ENCODE measurements at places on chromosomes 12 and 14.

- peak; percentile 45 for DNase-seq
These were observed 52.0 kb downstream of the PEBP1 start for GRCh38 chr12:118187751-118188435.

- DNase-seq = no peak
These were observed 58.3 kb upstream of the FRMD6 start for GRCh38 chr14:51593397-51593796.

- DNase-seq = no peak
These were observed 41.6 kb downstream of the NFKBIA start for GRCh38 chr14:35362911-35363374.

DNA sequence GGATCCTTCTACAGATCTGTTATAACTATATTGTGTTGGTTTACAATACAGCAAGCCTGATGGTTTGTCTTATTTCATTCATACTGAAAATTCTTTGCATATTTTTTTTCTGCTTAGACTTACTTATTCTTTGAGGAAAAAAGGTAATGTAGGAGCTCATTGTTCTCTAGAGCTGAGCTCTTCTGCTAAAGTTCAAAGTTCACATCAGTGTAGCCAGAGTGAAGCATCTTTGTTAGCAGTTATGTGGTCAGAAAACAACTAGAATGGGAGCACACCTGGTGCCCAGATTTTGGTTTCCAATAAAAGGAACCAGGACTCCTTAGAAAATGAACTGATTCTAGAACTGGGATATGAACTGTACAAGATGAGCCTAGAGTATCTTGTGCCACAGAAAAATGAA lies 10.3 kb downstream of the GPX2 start:
- no peak for DNase-seq

DNA sequence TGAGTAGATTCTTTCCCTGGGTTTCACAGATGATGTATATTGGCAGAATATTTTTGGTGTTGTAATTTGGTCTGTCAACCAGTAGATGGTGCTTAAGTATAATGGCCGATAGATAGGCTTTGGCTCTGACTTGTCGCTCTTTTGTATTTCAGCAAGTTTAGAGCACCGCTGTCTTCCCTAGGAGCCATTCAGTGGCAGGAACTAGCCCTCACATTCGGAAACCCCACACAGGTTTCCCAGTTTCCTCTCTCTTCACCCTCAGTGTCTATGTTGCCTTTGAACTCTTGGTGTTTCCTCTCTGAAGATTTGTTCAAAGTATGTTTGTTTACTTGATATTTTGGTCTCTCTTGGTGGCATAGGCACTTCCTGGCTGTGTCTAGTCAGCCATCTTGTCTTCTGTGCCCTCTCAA lies 102.2 kb downstream of the GPHN start:
- DNase-seq = no peak

GRCh38 chr14:73258845-73259611 lies 21.7 kb downstream of the PAPLN start:
- DNase-seq = no peak

GRCh38 chr14:61706096-61706690 lies 10.9 kb downstream of the HIF1A start:
- no peak for DNase-seq

DNA sequence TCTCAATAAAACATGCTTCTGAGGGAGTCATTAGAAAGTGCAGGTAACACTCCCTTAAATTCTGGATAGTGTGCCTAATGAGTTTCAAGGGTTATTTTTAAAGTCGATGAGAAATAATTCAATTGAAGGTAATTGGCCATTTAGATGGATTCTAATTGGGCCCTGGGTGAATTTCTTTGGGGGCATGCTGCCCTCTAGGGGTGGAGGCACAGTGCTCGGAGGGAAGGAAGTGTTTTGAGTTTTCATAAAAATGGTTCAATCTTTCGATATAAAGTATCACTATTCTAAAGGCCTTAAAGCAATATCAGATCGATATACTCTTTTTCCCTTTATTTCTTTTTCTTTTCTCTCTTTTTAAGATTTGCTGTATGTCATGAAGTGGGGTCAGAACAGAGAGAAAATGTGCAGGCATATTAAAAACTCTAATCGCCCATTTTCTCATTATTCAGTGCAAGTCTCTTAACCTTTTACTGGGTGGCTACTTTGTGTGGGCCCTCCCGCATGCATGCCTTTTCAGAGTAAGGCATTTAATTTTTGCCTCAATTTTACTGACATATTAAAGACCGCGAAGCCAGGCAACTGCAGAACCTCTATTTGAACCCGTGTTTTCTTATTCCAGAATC lies 25.5 kb downstream of the NKX2-8 start:
- DNase-seq = peak; percentile 13

DNA sequence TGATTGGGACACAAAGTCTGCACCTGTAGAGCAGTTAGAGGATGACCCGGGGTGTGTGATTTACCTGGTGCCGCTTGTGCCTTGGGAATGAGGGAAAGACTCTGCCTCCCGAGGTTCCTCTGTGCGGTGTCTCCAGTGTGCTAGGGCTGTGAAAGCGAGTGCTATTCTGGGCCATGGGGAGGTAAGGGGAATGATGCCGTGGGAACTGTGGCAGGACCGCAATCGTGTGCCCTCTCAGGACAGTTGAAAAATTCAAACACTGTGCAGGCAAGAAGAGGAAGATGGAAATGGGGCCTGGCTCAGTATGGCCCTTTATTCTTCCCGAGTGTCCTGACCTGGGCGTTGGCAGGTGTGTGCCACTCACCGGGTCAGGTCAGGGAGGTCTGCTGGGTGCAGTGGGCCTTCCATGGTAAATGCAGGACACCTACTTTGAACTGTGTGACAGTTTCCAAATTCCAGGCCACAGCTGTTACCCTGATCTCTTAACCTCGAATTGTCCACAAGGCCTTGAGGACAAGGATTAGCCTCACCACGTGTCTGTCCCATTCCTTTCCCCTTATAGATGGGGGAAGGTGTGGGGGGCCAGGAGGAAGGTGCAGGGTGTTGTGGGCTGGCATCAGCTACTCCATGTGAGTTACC lies 1.4 kb downstream of the SIVA1 start:
- DNase-seq = no peak

- peak; percentile 96 for DNase-seq
These were observed 21.3 kb upstream of the CD27 start for GRCh38 chr12:6423267-6424007.

- DNase-seq = no peak
These were observed 13.1 kb downstream of the SLC39A5 start for GRCh38 chr12:56242986-56243385.

GRCh38 chr14:89351516-89352404 lies 65.3 kb downstream of the FOXN3 start:
- DNase-seq = peak; percentile 33

GRCh38 chr14:52064174-52064573 lies 4.7 kb downstream of the NID2 start:
- DNase-seq = no peak

GRCh38 chr14:22448035-22448904 lies 140.8 kb downstream of the DAD1 start:
- DNase-seq = no peak

GRCh38 chr12:121611306-121611705 lies 15.0 kb upstream of the ORAI1 start:
- no peak for DNase-seq

DNA sequence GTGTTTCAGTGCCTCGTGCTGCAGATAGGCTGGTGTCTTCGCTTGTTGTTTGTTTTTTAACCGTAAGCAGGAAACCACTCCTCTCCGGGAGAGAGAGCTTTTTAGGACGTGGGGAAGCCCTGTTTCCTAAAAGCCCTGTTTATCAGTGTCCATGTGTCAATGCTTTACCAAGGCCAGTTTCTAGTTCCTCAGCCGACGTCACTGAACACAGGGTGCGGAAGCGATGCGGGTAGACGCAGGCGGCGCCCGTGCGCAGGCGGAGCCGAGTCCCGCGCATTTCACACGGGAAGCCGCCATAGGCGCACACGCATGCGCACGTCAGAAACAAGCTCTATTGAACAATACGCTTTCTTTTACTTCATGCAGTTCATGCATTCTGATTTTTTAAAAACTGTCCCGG lies 79.8 kb downstream of the GLT1D1 start:
- DNase-seq = no peak

DNA sequence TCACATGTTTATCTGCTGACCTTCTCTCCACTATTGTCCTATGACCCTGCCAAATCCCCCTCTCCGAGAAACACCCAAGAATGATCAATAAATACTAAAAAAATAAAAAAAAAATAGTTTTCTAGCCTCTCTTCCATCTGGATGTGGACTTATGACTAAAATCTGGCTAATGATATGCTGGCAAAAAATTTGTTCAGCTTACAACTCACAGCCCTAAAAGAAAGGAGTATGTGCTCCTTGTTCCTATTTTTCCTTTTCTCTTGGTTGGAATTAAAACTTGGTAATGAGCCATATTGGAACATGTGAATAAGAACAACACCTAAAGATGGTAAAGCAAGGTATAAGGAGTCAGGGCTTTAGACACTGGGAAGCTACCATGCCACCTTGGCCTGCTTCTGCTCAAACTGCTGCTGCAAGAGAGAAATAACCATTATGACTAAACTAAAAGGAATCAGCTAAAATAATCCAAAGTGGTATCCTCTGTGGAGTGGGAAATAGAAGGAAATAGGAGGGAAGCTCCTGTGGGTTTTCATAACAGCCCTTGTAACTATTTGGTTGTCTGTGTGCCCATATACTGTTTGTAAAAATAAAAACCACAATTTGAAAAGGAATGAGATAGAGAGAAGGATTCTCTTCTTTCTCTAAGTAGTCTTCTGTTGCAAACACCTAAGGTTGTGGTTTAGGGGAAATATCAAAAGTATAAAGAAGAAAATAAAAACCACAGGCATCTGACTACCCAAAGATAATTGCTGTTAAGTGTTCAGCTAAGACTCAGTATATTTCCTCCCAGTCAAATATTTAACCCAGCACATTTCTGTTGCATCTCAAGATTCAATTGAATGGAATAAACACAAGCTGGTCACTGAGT lies 53.8 kb downstream of the SDR9C7 start:
- peak; percentile 17 for DNase-seq

GRCh38 chr12:132502149-132502881 lies 12.4 kb downstream of the FBRSL1 start:
- no peak for DNase-seq

GRCh38 chr12:29609431-29610215 lies 112.1 kb upstream of the OVCH1 start:
- DNase-seq = peak; percentile 72

DNA sequence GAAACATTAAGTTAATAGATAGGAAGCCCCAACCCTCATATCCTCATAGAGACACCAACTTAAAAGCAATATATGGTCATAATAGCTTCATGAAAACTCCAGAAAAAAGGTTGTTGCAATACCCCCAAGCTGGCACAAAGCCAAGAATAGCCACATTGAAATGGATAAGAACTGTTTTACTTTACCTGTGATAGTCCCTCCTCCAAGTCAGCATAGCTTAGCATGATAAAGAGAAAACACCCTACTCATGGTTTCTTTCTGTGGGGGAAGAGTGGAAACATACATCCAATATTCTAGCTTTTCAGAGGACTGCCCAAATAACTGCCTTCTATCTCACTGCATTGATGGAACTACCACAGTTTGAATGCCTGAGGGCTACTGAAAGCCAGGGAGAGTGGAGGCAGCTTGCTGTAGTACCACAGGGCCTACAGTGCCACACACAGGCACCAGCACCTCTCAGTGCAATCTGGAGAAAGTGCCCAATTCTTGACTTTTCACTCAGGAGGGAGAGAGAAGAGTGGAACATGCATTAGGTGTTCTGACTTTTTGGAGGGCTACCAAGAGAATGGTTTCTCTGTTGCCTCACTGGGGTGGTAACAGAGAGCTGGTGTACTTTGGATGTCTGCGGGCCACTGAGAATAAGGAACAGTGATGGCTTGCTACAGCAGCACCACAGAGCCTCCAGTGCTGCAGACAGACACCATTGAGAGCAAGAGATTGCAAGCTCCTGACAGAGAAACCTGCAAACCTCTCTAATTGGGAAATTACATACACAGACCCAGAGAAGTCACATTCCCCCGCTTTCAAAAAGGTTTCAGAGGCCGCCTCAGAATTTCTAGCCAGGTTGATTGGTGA lies 157.1 kb upstream of the GARIN2 start:
- no peak for DNase-seq

- DNase-seq = no peak
These were observed 10.3 kb downstream of the NAB2 start for GRCh38 chr12:57099047-57099714.

DNA sequence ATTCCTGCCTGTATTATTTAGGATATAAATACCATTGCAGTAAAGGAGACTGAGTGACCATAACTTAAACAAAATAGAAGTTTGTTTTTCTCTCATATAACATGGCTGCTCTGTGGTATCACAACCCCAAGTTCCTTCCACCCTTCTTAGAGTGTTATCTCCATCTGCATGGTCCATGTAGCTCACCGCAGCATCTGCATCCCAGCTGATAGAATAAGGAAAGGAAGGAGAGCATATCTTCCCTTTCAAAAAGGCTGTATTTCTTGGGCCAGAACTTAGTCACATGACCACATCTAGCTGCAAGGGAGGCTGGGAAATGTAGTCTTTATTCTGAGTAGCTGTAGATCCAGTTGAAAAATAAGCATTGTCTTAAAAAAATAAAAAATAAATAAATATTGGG lies 184.8 kb upstream of the NUDT4 start:
- DNase-seq = no peak

- no peak for DNase-seq
These were observed 35.3 kb downstream of the MAP1LC3B2 start for GRCh38 chr12:116594325-116595038.

- no peak for DNase-seq
These were observed 4.1 kb downstream of the TRHDE start for GRCh38 chr12:72276181-72276805.

- no peak for DNase-seq
These were observed at the start of gene FITM1 for GRCh38 chr14:24130380-24130716. Gene FITM1 (plus strand): TSS chr14:24130659. CDS start chr14:24131564, 905 bp downstream.

- no peak for DNase-seq
These were observed 254.0 kb downstream of the ANO6 start for GRCh38 chr12:45469902-45470301.

- no peak for DNase-seq
These were observed 23.3 kb upstream of the NEK9 start for GRCh38 chr14:75150150-75150549.

GRCh38 chr12:107929436-107929835 lies 154.9 kb downstream of the ASCL4 start:
- peak; percentile 35 for DNase-seq

GRCh38 chr12:52442600-52443061 lies 8.5 kb upstream of the KRT75 start:
- peak; percentile 49 for DNase-seq

GRCh38 chr12:1496162-1496900 lies 98.0 kb downstream of the FBXL14 start:
- peak; percentile 82 for DNase-seq

- DNase-seq = no peak
These were observed 9.0 kb upstream of the KRT2 start for GRCh38 chr12:52660934-52661499.

GRCh38 chr14:68814539-68815297 lies 21.9 kb upstream of the ZFP36L1 start:
- peak; percentile 67 for DNase-seq

GRCh38 chr12:47356129-47356700 lies 276.5 kb upstream of the AMIGO2 start:
- peak; percentile 45 for DNase-seq
